Spleen (tissue), 13 donors: ENCODE measurements at places on chromosomes 13 and 19.
A peak's percentile ranks its signal among the peaks of the same experiment; 100 is the strongest.

GRCh38 chr13:62302341-62302740, 886.7 kb upstream of the PCDH20 start:
- DNase-seq, result no peak

DNA sequence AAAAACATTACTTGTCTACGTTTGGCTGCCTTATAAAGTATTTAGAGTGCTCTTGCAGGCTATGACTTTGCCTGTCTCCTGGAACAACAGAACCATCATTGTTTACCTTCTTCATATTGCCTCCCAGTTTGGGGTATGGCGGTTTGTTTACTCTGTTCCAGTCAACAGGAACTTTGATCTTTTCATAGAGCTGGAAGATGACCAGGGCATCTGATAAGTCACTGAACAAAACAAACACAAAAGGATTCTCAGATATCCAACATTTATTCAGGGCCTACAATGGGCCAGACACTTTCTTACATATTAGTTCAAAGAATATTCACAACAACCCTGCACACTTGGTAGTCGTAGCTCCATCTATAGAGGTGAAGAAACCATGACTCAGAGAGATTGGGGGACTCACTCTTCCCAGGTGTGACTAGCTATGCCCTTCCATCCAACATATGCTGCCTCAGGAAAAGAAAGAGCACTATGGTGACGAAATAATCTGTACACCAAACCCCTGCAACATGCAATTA, 38.4 kb upstream of the CPB2 start:
- no peak for DNase-seq

DNA sequence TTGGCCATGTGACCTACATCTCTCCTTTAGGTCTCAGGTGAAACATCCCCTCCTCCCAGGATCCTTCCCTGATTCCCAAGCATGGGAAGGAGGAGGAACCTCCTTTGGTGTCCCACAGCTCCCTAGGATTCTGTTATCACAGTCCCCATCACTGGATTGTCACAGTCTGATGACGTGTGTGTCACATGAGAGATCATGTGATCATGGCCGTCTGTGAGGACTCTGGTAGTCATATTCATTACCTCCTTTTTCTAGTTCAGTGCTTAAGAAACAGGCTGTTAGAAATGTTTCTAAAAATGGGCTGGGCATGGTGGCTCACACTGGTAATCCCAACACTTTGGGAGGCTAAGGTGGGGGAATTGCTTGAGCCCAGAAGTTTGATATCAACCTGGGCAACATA, 3.0 kb downstream of the DHX34 start:
- no peak for DNase-seq

DNA sequence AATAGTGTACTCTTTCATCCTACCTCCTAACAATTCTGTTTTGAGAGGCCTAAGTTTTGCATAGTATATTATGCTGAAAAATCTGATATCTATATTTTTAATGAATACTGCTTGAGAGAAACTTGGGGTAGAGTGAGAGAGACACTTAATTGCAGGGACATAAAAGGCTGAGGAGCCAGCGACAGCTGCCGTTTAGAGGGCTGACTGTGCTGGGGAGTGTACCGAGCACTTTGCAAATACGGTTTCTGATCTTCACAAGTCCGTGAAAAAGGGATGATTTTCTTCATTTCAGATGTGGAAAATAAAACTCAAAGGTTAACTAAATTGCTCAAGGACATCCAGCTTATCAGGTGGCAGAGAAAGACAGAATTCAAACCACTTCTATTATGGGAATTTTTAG, 97.4 kb downstream of the CAB39L start:
- no peak for DNase-seq

GRCh38 chr13:97743938-97744337, 209.5 kb upstream of the IPO5 start:
- no peak for DNase-seq

DNA sequence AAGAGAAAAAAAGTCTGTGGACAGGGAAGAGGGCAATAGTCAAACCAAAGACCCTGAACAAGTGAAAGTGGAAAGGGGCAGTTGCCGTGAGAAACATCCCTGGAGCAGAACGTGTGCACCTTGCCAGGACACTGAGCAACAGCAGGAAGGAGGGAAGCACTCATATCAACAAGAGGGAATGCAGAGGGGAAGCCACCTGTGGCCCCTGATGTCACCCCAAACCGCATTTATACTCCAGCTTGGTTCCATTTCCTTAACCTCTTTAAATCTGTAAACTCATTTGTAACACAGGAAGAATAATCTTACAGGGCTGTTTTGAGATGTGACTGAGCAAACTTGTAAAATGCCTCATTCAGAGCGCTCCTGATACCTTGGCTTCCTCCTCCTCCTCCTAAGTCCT, 698.8 kb downstream of the DIAPH3 start:
- no peak for DNase-seq

DNA sequence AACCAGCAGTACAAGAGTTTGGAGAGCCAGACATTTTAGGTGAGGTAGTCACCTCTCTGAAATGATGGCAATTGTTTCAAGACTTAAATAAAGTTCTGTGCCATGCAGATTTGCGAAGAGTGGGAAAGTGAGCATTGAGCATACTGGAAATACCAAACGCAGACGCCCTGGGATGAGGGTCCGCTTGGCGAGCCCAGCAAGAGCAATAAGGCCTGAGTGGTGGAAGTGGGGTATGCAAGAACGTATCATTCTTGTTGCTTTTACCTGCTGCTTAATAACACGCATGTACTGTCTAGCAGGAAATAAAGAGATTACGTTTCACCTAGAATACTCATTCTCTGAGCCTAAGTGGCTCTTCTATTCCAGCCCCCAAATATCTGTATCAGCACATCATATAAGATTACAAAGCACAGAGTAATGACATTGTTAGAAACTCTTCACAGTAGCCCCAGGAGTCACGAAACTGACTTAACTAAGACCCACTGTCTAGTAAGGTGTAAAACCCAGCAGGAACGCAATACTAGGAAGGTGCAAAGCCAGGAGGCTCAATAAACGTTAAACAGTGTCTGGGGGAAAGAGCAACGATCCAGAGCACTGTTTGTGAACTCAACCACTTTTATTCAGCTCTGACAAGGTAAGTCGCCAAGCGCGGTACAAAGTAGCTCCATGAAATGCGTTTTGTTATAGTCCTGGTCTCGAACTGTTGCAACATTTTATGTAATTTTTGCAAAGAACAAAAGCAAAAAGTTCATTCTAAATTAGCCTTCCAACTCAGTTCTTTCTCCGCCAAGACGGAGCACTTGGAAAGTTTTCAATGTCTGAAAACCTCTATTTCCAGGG, 1.2 kb downstream of the RCBTB2 start:
- no peak for DNase-seq

DNA sequence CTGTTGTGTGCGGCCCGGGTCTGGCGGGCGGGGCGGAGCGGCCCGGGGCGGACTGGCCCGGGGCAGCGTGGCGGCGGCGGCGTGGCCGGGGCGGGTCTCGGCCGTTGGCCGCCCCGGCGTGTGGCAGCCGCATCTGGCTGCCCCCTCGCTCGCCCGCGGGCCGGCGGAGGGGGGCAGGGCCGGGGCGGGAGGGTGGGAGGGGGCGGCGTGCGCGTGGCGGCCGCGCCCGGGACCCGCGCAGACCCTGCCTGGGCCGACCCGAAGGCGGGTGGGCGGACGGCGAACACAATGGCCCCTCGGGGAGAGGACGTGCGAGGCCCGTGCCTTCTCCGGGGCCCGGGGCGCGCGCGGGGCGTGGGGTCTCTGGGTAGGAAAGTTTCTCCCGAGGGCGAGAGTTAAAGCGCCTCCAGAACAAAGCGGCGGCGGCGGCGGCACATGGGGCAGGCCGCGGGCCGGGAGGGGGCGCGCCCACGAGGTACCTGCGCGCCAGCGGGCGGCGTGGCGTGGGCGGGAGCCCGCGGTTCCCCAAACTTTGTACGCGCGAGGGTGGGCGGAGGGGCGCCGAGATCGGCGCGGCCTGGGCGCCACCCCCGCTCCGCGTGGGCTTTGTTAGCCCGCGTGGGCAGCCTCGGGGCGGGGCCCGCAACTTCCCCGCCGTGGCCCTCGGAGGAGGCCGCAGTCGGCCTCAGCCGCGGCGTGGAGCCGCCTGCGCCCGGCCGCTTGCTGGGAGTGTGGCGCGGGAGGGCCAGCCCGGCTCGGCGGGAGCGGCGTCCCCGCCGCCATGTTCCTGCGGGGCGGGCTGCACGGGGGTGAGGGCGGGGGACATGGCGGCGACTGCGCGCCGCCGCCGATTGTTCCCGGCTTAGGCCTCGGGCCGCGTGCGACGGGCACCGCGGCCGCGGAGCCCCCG, 764 bp downstream of the MIR17HG start:
- DNase-seq, result peak; percentile 94

DNA sequence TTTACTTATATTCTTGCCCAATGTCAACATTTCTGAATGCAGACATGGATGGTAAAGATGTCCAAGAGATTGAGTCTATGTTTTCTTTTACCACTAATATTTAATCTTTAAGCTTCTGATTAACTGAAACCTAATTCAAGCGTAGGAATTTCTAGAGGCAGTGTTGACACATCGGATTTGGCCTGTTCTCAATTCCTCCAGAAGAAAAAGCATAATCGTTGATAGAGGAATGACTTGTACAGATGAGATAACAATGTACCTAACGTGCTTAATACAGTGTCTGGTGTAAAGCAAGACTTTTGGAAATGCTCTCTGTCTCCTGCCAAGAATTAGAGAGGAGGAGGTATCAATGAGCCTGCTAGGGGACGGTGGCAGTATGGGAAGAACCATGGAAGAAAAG, 35.2 kb downstream of the SLC15A1 start:
- no peak for DNase-seq

DNA sequence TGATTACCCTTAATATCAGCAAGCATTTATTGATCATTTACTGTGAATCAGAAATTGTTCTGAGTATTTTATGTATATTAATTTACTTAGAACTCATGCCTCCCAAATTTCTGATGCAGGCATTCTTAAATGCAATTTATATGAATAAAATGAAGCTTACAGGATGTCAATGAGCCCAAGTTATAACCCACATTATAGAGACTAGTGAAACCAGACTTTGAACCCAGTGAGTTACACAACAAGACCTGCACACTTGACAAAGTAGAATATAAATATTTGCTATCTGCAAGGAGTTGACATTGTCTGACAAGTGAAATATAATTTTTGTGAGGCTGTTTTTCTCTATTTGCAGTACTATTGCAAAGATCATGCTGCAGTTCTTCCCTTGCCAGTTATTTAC, 656.0 kb downstream of the GPC5 start:
- DNase-seq, result no peak

- no peak for DNase-seq
These were observed 43.7 kb downstream of the FRY start for GRCh38 chr13:32075170-32075851.

GRCh38 chr13:72886272-72887067, 104.5 kb downstream of the PIBF1 start:
- no peak for DNase-seq

- no peak for DNase-seq
These were observed at the start of gene GJB6 for GRCh38 chr13:20231839-20232555. Gene GJB6 (minus strand): TSS chr13:20232319. CDS start chr13:20223480, 8,839 bp downstream.

- DNase-seq, result no peak
These were observed 36.4 kb downstream of the EPS15L1 start for GRCh38 chr19:16435238-16435917.

GRCh38 chr13:76825430-76825829, 60.8 kb downstream of the KCTD12 start:
- DNase-seq, result no peak

DNA sequence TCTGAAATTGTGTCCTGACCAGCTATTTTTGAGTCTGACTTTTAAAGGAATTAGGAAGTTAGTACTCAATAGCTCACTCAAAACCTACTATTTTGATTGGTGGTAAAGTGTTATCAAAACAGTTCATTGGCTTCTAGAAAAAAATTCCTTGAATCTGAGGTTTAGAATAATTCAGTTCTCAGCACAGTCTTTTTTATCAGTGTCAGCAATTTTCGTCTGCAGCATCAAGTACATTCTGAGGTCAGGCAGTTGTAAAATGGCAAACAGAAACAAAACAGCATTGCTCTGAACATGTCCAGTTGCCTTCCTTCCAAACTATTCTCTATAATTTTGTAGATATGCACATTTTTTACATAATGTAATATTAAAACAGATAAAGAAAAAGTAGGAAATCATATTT, 1644.1 kb downstream of the SLITRK5 start:
- DNase-seq, result no peak

DNA sequence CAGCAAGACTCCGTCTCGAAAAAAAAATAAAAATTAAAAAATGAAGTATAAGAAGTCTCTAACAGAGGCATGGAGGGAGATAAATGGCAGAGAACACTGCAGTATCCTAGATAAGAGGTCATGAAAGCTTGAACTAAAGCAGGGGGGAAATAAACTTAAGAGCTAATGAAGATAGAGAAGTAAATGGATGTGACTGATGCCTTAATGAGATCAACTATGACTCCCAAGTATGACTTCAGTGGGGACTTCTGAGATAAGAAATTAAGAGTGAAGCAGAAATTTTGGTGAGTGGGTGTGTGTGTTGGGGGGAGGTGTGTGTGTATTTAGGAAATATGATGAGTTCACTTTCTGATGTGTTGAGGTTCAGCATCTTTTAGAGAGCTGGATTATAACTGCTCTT, 55.1 kb downstream of the DIAPH3 start:
- no peak for DNase-seq

DNA sequence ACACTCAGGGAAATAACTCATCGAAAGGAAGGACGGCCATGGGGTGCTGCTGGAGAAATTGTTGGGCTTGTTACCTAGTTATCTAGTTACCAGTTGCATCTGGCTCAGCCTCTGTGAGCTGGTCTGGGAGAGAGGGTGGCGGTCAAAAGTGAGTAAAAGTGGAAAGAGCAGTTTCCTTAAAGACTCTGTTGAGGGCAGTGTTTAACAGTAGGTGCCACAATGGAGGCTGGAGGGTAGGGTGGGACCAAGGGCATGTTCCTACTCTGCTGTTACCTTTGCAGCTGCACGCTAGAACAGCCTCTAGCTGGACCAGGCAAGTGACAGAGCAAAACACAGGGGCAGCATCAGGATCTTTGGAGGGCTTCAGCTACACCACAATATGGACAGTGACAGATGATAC, 228.8 kb upstream of the STARD13 start:
- DNase-seq, result no peak

GRCh38 chr19:41967054-41967783, 8.1 kb upstream of the RABAC1 start:
- DNase-seq, result peak; percentile 78

- peak; percentile 20 for DNase-seq
These were observed 718.5 kb downstream of the UQCRFS1 start for GRCh38 chr19:28494461-28494860.
